Stimulated activated CD4-positive, alpha-beta T cell treated with anti-CD3 and anti-CD28 coated beads, TNF-alpha, amount 100 ng/mL, for 1 hour (primary cell): ENCODE measurements at places on chromosomes 1 and 21.

DNA sequence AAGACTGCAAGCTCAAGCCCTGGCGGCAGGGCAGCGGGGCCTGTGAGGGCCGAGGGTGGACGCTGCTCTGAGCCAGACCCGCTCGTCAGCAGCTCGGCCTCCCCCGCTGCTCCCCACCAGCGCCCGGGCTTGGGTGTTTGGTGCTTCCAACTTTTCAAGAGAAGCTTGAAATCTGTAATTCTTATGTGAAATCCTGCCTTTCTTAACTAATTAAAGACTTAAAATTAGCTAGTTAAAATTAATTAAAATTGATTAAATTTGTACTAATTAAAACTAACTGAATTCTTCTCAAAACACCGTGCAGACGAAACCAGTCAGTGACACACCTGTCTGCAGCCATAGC, 14.0 kb upstream of the SLC19A1 start:
- DNase-seq = no peak

DNA sequence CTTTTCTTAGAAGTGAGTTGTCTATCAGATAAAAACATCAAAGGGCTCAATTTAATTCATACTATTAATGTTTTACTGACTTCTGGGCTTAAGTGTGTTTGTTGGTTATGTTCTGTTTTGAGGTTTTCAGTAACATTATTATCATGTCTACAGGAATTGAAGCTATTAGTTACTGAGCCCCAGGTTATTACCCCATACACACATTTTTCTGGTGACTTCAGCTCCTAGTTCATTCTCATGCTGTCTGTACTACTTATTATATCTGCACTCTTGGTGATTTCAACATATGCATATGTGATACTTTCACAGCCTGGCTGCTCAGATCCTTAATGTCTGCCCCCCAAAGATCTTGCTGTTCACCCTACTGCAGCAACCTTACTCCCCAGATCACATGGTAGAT, 27.0 kb upstream of the SGIP1 start:
- no peak for DNase-seq

- no peak for DNase-seq
Measured at GRCh38 chr1:43541721-43542401, 11.2 kb downstream of the PTPRF start.

DNA sequence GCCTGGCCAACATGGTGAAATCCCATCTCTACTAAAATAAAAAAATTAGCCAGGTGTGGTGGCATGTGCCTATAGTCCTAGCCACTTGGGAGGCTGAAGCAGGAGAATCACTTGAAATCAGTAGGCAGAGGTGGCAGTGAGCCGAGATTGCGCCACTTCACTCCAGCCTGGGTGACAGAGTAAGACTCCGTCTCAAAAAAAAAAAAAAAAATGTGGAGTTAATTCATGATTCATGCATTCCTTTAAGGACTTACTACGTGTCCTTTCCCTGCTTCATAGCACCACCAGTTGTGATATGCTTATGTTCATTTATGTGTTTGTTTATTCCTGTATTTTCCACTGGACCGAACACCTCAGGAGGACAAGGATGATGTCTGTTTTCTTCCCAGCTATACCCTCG, 12.7 kb upstream of the PRELP start:
- no peak for DNase-seq

DNA sequence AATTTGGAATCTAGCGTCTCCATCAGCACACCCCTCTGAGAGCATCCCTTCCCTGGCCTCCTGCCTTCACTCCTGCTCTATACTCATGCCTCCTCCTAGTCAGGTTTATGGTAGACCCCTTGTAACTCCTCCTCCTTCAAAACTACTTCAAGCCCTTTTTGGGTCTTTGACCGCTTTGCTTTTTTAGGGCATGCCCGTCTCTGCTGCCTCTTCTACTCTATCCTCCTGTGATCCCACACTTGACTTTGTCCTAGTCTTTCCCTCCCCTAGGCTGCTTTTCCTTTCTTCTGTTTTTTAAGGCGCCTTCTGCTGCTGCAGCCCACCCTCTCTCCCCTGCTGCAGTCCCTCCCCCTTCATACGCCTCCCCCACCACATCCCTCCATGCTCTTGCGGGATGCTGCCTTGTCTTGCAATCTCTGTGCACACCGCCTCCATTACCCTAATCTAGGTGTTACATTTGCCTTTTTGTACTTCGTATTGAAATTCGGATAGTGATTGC, 1.5 kb downstream of the SNX27 start:
- DNase-seq = no peak
